Thymus (tissue), 14 donors: ENCODE measurements at places on chromosomes 1 and 21. TPM values are rescaled to one million over a fixed set of nuclear protein-coding genes. Genes with fewer than 3 reads are reported as not detected.

Gene RGS21
- polyA plus RNA-seq: not detected

Gene ZNF648
- polyA plus RNA-seq: 0.02 TPM

- no peak for DNase-seq
These were observed 37.2 kb downstream of the RHBG start for GRCh38 chr1:156406251-156406650.

GRCh38 chr1:6497215-6497866 is 5.9 kb upstream of the PLEKHG5 start:
- no peak for DNase-seq

DNA sequence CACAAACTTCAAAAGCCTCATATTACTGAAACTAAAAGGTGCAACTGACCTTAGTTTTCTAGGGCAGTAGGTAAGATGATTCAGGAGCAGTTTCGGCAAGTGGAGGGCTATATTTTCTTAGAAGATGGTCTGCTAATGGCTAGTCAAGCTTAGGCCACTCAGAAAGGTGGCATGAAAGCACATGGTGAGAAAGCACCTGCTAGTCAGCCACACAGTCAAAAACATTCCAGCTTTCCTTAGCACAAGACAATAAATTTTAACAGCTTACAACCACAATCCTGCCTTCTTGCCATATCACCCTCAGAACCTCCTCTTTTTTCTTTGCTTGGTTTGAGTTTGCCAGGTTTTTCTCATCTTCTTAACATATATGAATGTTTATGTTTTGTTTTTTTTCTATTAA is 81.1 kb upstream of the SLFNL1 start:
- no peak for DNase-seq
